ENCODE measurements at places on chromosomes 3 and 15. TPM values are rescaled to one million over a fixed set of nuclear protein-coding genes. Genes with fewer than 3 reads are reported as not detected.

- no peak for DNase-seq
Observed at GRCh38 chr15:82297546-82297945, 34.9 kb downstream of the SAXO2 start.

GRCh38 chr15:83053151-83053550 is 13.9 kb downstream of the BTBD1 start:
- DNase-seq: no peak

The KIF15 gene
- total RNA-seq: 5.8 TPM

The CHRM5 gene
- not detected for total RNA-seq

The ARL14 gene
- total RNA-seq: not detected

DNA sequence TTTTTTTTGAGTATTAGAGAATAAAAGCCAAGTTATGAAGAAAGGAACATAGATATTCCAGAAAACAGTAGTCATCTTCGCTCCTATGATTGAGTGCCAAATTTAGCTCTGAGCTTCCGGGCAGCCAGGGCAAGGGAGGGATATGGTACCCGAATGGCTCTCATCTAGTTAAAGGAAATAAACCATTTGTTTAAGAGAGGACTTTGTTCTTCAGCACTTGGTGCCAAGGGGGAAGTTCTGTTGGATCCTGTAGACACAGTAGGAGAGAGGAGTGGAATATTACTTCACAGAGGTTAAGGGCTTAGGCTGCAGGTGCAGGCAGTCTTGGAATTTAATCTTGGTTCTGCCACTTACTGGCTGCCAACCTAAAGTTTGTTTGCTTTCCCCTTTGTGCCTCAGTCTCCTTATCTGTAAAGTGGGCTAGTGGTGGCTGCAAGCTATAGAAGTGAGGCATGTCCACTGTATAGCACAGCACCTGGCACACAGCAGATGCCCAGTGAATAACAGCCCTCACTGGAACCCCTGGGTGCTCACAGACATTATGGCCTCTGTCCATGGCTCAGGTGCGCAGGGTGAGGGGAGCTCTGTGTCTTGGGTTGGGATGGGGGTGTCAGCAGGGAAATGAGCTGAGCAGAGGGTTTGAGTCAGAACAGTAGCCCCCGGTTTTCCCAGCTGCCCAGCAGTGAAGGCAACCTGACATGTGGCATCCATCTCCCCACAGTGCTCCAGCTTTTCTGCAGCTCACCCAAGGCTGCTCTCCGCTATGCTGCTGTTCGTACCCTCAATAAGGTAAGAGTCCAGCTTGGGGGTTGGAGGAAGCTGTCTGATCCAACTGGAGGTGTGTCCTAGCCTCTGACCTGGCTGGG is 10.4 kb downstream of the COPG1 start:
- DNase-seq: no peak

- no peak for DNase-seq
Observed at GRCh38 chr15:101522621-101523559, 33.4 kb upstream of the PCSK6 start.

The SKOR1 gene
- total RNA-seq: 4.0 TPM

DNA sequence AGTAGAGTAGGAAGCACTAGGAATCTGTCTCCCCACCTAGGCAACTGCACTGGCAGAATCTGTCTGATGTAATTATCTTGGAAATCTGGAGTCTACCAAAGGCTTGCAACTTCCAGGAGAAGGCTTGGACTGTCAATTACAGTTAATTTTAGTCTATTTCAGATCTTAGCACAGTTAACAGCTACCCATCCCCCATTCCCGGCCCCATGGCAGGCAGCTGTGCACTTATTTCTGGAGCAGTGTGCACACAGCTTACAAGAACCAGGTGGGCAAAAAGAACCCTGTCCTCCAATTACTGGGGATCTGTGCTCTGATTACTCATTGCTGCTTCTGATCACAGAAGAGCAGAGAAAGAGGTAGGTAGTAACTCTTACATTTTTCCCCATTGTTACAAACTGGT is 12.3 kb upstream of the CDAN1 start:
- no peak for DNase-seq

The OSBPL10 gene
- 3.8 TPM for total RNA-seq

- DNase-seq: no peak
Observed at GRCh38 chr3:35336601-35337000, 302.7 kb upstream of the ARPP21 start.

DNA sequence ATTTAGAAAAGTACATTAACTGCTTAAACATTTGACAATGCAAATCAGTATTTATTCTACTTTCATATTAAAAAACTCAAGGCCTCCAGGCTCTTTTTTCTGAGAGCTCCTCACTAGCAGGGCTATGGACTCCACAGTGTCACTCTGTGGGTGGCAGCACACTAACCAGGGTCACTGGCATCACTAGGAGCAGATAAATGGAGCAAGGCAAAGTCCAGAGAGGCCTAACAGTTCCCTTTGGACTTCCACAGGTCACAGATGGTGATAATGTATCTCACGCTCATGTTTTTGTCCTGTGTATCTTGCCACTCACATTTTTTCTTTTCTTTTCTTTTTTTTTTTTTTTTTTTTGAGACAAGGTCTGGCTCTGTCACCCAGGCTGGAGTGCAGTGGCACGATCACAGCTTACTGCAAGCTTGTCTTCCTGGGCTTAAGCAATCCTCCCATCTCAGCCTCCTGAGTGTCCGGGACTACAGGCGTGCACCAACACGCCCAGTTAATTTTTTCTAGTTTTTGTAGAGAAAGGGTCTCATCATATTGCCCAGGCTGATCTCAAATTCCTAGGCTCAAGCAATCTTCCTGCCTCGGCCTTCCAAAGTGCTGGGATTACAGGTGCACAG is 7.8 kb downstream of the SPG21 start:
- no peak for DNase-seq

The CCDC33 gene
- total RNA-seq: 0.49 TPM

The LEKR1 gene
- total RNA-seq: 0.56 TPM

- DNase-seq: no peak
Observed at GRCh38 chr3:194539498-194539897, 52.7 kb upstream of the ATP13A3 start.

The SEMA6D gene
- total RNA-seq: 255 TPM

The ZBTB38 gene
- total RNA-seq: 9.3 TPM

The POLR2M gene
- 41.4 TPM for total RNA-seq

Data from glutamatergic neuron (in vitro differentiated cells).